ENCODE measurements at places on chromosomes 12 and 14.

DNA sequence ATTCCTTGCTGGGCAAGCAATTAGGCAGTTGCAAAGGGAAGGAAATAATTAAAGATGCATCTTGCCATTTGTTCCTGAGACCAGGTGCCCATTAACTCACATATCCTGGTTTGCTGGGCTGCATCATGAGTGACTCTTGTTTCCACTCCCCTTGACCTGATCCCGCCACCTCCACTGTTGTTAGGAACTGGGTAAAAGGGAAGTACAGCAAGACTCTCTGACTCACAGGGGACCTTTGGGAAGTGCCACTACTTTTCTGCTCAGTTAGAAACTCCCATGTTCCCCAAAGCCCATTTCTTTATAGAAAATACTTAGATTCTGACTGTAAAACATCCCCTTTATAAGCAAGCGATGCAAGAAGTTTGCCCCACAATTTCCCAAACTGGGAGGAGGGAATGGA lies 186.0 kb upstream of the BCL2L14 start:
- no peak for DNase-seq

GRCh38 chr14:24441904-24442239 lies 704 bp downstream of the SDR39U1 start:
- no peak for DNase-seq

DNA sequence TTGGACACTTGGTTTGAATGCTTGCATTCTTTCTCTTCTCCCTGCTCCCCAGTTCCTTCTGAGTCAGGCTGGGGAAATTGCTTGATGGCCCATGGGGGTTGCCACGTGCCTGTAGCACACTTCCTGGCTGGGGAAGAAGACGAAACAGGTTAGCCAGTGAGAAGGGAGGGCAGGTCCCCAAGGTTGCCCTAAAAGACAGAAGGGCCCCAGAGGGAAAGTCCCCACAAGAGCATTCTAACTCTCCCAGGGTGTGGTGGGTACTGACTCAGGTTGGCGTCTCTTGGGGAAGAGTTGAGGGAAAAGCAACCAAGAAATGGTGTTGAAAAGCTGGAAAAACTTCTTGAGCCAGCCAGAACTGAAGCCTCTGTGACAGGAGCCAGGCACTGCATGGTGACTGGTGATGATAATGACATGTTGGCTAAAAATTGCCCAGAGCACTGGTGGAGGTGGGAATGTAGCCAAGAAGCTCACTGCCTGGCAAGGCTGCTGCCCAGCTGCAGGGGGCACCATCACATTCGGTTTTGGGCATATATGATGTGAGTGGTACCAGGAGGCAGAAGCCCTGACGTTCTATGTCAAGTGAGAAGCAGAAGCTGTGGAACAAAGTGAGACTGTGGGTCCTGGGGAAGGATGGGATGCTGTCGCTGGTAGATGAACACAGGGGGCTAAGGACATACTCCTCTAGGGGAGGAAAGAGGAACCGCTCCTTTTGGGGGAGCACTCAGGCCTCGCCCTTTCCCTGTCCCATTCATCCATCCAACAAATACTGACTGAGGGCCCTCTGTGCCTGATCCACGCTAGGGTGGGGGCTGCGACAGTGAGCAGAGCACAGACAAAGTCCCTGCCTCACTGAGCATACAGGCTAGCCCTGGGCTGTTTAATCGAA lies 8.1 kb upstream of the RABGGTA start:
- no peak for DNase-seq

- DNase-seq: no peak
Measured at GRCh38 chr12:122104844-122105243, 26.3 kb downstream of the MLXIP start.

GRCh38 chr12:29702222-29702621 lies 81.5 kb downstream of the TMTC1 start:
- no peak for DNase-seq

- DNase-seq: no peak
Measured at GRCh38 chr12:119383206-119383605, 48.7 kb downstream of the CCDC60 start.

DNA sequence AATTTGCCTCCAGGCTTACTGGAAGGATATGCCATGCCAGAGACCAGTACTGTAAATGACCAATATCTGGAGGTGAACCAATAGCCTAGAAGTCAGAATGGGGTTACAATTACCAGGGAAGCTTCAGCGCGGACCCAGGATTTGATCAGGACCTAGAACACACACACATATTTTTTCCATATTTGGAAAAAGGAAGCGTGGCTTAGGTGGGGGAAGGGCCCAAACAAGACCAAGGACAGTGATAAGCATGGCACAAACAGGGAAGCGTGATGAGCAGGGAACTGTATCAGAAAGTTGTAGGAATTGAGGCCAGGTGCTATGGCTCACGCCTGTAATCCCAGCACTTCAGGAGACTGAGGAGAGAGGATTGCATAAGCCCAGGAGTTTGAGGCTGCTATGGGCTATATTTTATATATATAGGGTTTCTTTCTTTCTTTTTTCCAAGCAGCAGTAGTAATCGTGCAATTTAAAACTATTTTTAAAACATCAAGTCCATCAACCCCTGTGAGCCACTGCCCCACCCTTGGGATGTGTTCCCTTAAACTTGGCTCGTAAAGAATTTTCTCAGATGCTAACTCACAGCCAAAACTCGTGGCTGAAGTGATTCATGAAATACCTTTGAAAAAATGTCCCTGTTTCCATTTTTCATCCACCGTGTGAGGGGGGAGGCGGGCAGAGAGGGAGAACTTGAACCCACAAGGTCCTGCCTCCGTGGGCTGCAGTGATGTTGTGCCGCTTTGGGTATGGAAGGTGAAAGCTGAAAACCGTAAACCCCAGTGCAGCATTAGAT lies 16.7 kb downstream of the HRK start:
- DNase-seq: peak; percentile 82

DNA sequence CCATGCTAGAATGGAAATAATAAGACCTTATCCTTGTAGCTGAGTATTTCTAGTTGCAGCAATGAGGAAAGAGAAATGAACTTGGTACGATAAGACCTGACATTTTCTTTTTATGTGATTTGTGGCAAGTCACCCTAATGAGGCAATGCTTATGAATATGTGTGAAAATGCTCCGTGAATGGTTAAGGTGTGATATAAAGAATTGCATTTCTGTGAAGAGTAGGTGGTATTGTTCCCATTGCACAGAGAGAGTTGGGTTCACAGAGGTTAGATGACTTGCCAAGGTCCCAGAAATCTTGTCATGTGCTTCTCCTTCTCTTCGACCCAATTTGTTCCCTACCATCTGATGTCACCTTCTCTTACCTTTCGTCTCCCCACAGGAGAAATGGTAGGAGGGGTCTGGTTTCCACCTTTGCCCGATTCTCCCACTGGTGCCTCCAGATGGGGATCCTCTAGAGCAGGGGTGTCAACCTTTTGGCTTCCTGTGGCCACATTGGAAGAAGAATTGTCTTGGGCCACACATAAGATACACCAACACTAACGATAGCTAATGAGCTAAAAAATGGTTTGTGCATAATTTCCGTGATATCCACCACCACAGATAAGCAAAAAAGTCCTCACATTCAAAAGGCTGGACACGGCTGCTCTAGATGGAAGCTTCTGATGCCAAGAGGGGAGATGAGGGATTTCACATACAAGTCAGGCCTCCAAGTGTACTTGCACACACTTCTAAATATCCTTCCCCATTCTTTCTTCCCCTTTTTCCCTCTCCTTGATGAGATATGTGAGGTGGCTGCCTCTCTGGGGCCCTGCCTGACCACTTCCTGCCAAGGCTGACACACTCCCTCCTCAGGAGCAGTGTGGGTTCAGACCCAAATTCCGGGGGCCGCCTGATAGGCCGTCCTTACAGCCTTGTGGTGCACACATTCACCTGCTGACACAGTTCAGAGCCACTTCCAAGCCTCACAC lies 96.1 kb downstream of the PLXNC1 start:
- DNase-seq: no peak

Measured in adipocyte (in vitro differentiated cells).